Left renal cortex interstitium (tissue), 4 donors: ENCODE measurements at places on chromosomes 5 and 9. TPM values are rescaled to one million over a fixed set of nuclear protein-coding genes. Genes with fewer than 3 reads are reported as not detected.

KIF27 gene
- 17.0 TPM for polyA plus RNA-seq

PCDH12 gene
- 16.2 TPM for polyA plus RNA-seq

INSYN2B gene
- 2.7 TPM for polyA plus RNA-seq

ADAMTS19 gene
- polyA plus RNA-seq = 4.0 TPM

OR1J2 gene
- not detected for polyA plus RNA-seq

IL9 gene
- polyA plus RNA-seq = not detected

PCDHGA9 gene
- 5.0 TPM for polyA plus RNA-seq

CD14 gene
- polyA plus RNA-seq = 11.1 TPM

RAI14 gene
- polyA plus RNA-seq = 100 TPM

KIF4B gene
- polyA plus RNA-seq = 0.14 TPM
